ENCODE measurements at places on chromosomes 3 and 15. TPM values are rescaled to one million over a fixed set of nuclear protein-coding genes. Genes with fewer than 3 reads are reported as not detected.
A peak's percentile ranks its signal among the peaks of the same experiment; 100 is the strongest.

NME9 gene
- polyA plus RNA-seq, result not detected

CPN2 gene
- 0.12 TPM for polyA plus RNA-seq

CDCP1 gene
- 0.37 TPM for polyA plus RNA-seq

DNA sequence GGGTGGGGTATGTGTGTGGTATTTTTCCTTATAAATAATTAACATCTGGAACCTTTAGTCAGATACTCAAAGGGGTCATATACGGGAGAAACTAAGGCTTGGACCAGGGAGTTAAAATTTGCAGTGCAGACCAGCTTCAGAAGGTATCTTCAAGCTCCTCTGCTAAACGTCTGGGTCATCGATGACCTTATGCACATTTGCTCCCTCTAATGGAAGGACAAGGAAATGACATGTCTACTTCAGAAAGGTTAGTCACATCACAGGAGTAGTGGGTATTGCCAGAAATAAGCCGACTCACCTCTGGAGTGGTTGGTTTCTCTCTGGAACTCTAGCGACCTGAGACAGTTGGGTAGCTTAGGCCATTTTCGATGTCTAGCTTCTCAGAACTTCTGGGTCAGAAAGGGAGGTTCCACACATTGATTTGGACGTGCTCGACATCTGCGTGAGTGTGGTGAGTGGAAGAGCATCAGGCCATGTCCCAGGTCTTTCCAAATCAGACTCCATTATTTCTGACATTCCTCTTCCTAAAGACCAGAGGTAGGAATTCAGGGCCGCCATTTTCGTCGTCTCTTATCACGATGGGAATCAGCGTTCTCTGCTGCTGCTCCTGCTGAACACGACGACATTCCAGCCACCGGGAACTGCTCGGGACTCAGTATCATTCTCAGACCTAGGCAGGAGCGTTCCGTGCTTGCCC, 31.8 kb upstream of the RASA2 start:
- H3K36me3 ChIP-seq, result no peaks in the 10 kb centered on the region
- H3K4me3 ChIP-seq, result no peak overlapping the region
- peaks cover 43% of the 10 kb centered on the region for H3K4me1 ChIP-seq
- H3K27ac ChIP-seq, result no peak overlapping the region
- no peaks in the 10 kb centered on the region for H3K27me3 ChIP-seq

DNA sequence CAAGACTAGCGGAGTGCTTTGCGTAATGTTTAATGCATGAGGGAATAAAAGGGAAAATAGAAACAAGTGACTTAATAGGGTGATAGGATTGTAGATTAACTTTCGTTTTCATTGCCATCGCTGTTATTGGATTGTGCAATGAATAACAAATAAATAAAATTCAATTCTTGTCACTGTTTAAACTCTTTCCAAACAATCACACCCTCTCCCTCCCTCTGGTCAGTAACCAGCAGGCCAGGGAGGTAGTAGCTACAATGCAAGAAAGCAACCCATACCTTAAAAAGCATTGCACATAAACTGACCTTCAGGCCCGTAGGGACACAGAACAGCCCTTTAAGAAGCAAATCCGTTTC, 705 bp upstream of the TFRC start:
- H3K4me3 ChIP-seq, result peak overlapping the region; percentile 98
- no peaks in the 10 kb centered on the region for H3K36me3 ChIP-seq
- peaks cover 20% of the 10 kb centered on the region for H3K4me1 ChIP-seq
- no peak for DNase-seq

DNA sequence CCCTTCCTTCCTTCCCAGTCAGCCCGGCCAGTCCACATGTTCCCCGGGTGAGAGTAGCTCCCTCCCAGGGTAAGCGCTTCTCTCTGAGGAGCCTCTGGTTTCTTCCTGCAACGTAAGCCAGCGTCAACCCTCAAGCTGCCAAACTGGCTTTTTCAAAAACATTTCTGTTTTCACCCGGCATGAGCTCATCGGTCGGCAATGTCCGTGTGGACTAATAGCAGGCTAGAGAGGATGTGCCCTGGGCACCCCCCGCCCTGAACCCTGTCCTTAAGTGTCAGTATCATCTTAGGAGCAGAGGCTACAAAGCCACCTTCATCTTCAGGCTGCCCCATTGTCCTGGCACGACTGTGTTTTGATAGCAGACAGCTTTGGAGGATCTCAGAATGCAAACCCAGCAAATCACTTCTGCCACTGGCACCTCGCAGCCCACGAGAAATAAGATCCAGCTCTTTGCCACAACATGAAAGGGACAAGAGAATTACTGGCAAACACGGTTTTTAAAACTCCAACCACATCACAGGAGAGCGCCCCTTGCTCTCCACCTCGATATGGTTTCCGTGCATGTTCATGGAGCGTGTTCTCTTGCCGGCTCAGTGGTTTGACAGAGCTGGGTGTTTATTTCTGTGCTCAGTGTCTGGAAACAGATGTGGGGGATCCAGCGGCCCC, 9.9 kb downstream of the ALDH1A3 start:
- H3K4me1 ChIP-seq, result peaks cover 17% of the 10 kb centered on the region
- peak overlapping the region; percentile 29 for H3K27ac ChIP-seq

CISH gene
- polyA plus RNA-seq, result 8.9 TPM

ARHGAP31 gene
- polyA plus RNA-seq, result 10.6 TPM

GAP43 gene
- 2.0 TPM for polyA plus RNA-seq

All from heart right ventricle (tissue), 16 donors.